ENCODE measurements at places on chromosomes 4 and X. TPM values are rescaled to one million over a fixed set of nuclear protein-coding genes. Genes with fewer than 3 reads are reported as not detected.

- DNase-seq, result no peak
These were observed 33.5 kb upstream of the CYBB start for GRCh38 chrX:37746218-37746941.

DNA sequence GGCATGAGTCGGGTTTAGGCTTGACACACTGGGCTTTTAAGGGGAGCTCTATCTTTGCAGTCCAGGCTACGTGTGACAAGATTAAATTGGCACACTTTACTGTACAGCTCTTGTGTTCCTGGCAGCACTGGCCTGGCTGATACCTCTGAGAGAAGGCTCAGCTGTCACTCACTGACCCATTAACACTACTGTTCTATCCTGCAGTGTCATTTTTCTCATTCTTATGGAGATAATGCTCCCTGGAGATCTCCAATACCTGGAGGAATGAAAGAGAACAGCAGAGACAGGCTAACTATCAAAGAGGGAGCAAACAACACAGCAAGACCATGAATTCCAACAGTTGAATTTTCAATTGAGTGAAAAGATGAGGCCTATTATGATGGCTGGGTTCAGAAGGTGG is 1.7 kb upstream of the PDHA2 start:
- DNase-seq, result no peak

GRCh38 chrX:152632445-152633097 is 5.1 kb upstream of the GABRQ start:
- DNase-seq, result no peak

GRCh38 chrX:108132876-108133275 is 41.3 kb downstream of the ATG4A start:
- no peak for DNase-seq

DNA sequence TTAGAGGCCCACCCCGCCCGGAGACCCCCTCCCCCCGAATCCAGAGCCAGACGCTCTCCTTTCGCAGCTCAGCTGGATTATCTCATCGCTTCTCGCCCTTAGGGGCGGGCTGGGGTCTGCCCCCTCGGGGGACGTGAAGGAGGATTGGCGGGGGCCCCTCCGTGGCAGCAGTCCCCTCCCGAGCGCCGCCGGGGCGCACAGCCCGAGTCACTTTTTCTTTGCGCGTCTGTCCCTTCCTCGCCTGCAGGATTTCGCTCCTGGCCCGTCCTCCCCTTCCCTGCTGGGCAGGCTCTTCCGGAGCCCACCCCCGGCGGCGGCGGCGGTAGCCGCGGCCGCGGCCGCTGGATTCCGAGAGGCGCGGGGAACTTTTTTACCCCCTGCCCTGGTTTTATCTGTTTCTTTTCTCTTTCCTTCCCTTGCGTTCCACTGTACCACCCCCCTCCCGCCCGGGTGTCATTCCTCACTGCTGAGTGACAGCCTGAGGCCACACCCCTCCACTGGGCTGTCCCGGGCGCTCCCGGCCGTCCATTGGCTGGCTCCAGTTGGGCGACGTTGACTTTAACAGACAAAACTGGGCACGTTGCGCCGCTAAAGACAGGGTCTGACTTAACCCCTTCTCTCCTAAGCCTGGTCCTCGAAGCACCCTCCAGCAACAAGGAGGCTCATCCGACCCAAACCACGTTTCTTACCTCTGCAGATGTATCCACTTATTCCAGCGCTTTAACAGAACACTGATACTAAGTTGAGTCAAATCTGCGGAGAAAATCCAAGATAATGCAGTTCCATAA is 492 bp upstream of the NKX3-2 start:
- DNase-seq, result no peak

BEND2 gene
- 0.07 TPM for total RNA-seq

ITGB1BP2 gene
- total RNA-seq, result 2.4 TPM

BCORL1 gene
- total RNA-seq, result 10.8 TPM

SPP1 gene
- not detected for total RNA-seq

F8A2 gene
- not detected for total RNA-seq

Measured in T-helper 17 cell (primary cell).